ENCODE measurements at places on chromosomes 12 and 14.

DNA sequence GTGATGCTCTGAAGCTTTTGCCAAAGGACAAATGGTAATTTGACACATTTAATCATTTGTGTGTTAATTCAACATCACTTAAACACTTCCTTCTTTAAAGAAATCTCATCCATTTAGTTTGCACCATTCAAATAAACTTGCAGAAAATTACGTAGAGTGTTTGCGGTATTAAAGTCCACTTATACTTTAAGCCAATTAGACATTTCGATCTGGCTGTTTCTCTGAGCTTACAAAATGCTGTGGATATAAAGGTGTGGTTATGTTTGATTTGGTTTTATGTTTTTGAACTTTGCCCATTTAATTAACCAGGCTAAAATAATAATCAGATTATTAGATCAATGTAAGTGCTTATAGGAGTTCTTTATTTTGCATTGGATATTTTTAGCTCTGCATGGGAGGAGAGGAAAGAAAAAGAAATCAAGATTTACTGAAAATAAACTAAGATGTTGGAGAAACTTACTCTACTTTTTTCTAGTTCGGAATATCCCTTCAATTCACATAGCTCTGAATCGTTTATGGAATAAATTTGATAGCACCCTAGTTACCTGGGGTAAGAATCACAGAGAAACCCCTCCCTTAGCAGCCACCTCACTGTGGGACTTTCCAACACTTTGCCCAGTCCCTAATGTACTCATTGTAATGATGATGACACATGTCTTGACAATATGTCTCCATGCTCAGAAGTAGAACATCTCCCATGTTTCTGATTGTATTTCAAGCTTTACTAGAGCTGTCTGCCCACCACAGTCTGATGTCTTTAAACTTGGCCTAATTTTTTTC is 268.0 kb downstream of the BTG1 start:
- DNase-seq, result no peak

DNA sequence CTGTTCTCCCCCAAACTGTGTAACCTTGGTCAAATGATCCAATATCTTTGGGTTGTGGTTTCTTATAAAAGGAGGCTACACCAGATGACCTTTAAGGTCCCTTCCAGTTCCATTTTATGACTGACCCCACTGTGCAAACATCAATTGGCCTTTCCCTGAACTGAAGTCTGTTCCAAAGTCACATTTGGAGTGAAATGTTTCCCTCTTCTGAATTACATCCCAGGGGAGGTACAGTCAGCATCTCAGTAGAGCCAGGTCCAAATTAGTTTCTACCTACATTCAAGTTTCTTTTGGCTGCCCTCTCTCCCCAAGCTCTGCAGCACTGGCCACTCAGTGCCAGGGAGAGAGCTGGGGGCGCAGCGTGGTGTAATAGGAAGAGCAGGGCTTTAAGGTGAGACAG is 34.4 kb downstream of the LIMA1 start:
- DNase-seq, result no peak

DNA sequence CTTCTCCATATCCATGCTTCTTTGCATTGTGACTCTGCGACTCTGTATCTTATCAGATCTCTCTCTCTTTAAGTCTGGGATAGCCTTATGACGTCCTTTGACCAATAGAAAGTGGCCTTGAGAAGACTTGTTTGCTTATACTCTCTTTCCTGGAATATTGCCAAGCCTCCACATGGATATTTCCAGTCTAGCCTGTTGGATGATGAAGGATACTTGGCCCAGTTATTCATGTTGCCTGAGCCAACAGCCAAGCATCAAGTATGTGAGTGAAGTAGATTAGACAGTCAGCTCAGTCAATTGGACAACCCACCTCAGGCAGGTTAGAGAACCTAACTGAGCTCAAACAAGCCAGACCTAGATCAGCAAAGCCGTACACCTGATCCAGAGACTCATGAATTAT is 864.2 kb upstream of the MGAT4C start:
- DNase-seq, result no peak

DNA sequence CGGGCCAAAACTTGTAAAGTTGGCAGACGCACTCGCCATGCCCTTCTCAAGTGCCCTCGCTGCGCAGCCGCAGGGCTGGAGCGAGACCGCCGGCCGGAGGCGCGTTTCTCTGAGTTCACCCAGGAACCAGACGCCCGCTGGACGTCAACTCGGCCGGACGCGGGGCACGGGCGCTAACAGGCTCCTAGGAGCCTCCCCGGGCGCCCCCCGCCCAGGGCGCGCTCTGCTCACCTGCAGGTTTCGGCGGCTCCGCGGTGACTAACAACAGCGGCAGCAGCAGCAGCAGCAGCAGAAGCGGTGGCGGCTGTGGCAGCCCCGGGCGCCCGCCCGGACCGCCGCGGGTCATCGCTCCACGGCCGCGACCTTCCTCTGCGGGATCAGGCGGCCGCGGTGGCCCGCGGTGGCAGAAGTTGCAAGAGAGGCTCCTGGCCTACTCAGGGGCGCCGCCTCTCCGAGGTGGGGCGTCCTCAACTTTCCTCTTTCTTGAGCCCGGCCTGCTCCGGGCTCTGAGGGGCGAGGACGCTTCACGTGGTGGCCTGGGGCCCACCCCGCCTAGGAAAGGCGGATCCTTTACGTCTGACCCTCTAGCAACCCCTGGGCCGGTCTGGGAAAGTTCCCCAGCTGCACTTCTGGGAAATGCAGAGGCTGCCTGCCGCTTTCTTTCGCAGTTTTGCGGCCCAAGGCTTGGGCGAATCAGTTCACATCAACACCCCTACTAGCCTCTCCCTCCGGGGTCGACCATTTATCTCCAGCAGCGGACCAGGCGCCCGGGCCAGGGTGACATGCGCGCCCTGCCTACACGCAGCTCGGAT is at the start of gene PLBD1:
Gene PLBD1 (minus strand): TSS at position 533 of the 812 bp plus-strand sequence. CDS start 187 bp downstream, at position 346.
- DNase-seq, result no peak

DNA sequence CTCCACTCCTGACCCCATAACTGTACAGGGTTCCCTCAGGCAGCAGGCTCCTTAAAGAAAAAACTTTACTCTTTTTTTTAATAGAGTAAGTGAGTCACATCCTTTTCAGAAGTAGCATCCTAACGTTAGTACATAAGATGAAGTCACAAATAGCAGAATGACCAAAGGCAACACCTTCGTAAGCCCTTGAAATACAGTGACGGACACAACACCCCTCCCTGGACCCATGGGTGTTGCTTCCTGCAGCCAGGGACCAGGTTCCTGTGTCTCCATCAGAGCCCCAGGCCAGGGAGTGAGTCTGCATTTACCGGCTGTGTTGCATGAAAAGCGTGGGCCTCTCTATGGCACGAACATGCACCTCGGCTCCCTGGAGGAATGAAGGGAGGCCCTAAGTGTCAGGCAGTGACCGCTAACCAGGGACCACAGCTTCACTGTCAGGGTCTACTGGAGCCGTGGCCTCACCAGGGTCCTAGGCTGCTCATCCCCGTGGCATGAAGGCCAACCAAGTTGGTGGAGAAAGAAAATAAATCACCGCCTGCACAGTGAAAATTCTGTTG is 340.0 kb upstream of the SFSWAP start:
- peak; percentile 97 for DNase-seq

DNA sequence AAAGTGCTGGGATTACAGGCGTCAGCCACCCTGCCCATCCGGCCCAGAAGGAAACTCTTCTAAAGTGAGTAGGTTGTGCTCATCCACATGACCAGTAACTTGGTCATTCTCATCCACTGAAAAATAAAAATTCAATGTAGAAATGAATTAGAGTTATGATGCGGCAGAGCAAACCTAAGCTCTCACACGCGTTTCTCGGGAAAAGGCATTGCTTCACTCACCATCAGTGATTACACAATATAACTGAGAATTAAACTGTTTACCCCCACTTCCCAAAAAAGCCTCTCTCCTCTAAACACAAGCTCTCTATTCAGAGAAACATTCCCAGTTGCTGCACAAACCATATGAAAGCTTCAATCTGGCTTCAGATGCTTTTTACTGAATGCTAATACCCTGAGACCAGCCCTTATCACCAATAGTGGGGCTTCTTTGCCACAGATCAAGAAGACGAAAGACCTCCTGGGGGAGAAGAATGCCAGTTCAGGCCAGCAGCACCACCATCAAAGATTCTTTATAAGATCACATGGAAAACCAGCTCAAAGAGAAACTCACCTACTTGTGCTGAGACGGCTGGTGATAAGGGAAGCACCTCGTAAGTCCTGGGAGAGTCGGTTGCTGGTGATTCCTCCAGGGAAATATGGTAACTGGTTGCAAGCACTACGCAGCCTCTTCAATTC is 121.5 kb upstream of the SFSWAP start:
- DNase-seq, result no peak

DNA sequence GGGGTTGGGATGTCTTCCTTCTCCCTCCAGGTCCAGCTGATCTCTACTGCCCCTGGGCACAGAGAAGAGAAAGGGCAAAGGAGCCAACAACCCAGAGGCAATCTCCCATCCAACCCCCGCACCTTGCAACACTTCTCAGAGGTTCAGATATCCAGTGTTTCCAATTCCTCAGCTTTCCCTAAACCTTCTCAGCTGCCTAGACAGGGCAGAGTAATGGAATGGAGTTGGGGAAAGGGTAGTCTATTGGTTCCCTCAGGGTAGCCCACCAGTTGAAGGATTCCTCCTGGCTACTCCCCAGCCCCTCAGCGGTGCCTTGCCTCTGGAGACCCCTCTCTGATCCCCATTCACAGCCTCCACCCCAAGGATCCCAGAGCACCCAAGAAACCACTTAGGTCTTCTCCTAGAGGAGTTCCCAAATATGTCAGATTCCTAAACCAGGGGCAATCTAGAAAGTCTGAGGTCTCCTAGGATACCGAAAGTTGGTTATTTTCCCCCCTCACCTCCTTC is 537 bp downstream of the NFE2 start:
- DNase-seq, result no peak

DNA sequence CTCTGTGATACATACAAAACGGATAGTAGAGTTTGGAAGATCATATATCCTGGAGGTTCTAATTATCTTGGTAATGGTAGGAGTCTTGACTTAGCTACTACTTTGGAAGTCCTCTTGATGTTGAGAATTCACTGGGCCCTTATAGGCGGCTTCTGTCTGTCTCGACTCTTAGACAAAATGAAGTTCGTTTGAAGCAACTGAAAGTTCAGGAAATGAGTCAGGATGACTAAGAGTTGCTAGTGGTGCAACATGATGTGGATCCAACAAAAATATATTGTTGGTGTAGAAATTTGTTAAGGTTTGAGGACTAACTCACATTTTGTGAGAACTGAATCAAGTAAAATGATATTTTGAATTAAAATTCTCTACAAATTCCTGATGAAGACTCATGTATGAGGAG is 272.7 kb downstream of the AEBP2 start:
- DNase-seq, result peak; percentile 29

- no peak for DNase-seq
Measured at GRCh38 chr14:101469382-101470247, 91.7 kb upstream of the DIO3 start.

DNA sequence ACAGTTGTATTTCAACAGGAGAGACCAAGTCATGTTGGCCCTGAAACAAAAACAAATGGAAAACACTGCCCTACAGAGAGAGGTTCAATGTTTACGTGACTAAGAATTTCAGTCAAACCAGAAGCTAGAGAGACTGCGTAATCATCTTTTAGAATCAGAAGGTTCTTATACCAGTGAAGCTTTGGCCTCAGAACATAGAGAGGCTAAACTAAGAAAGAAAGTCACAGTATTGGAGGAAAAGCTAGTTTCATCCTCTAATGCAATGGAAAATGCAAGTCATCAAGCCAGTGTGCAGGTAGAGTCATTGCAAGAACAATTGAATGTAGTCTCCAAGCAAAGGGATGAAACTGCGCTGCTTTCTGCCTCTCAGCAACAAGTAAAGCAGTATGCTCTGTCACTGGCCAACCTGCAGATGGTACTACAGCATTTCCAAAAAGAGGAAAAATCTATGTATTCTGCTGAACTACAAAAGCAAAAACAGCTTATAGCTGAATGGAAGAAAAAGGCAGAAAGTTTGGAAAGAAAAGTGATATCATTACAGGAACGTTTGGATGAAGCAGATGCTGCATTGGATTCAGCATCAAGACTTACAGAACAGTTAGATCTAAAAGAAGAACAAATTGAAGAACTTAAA is 32.5 kb upstream of the NUAK1 start:
- no peak for DNase-seq

GRCh38 chr12:52587563-52587962 is 13.7 kb downstream of the KRT72 start:
- DNase-seq, result no peak

DNA sequence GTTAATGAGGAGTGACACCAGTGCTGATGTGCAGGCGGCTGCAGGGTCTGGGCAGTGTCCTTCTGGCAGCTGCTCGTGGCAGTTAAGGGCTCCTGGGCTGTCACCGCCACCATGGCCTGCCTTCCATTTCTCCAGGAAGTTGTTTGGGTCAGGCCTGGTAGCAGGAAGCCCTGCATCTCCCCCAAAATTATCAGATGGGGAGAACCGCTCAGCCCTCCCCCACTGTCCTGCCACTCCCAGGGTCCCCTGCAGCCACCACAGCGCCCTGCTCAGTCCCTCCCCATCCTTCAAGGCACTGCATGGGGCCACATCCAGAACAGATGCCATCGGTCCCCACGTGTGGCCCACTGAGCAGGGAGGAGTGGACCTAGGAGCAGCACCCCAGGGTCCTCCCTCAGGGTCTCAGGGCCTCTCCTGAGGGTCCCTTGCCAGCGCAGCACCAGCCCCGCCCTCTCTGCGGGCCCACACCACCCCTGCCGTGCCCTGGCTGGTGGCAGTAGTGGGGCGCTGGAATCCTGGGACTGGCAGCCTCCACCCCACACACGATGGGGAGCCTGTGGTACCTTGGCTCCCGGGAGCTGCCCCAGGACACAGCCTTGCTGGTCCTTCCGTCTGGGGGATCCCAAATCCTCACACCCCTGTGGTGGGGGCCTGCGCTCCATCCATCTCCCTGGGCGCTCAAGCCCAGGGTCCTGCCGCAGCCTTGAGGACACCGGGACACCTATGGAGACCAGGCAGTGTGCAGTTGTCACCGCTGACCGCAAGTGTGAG is 10.3 kb upstream of the AMN start:
- DNase-seq, result no peak

DNA sequence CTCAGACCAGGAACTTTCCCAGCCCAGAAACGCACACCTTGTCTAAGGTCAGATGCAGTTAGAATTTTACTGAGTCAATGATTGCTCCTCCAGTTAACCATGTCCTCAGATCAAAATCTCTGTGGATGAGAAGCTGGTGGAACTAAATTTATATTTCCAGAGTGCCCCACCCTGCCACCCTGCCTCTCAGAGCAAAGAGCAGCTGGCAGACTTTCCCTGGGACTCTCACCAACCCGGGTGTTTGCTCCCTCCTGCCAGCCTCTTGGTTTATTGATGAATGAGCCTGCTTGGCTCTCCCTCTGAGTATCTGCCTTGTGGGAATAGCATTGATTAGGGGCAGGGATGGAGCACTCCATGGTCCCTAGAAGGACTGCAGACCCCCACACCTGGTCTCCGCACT is 5.9 kb upstream of the KRT1 start:
- DNase-seq, result no peak

DNA sequence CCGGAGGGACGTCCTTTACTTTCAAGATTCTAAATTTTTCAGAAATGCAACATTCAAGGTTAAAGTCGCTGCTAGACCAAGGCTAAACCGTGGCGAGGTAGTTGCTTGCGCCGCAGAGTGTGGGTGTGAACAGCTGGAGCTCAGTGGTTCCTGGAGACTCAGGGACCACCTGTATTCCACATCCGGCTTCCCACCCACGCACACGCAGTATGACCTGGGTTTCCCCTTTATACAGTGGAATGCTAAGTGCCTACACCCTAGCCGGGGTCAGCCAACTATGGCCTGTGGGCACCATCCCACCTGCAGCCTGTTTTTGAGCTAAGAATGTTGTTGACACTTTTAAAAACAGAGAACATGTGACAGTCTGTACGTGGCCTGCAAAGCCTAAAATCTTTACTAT is 42.9 kb upstream of the TESC start:
- DNase-seq, result no peak

GRCh38 chr12:19842116-19842515 is 402.8 kb downstream of the AEBP2 start:
- DNase-seq, result no peak
